ENCODE measurements at places on chromosomes 3 and 15.

DNA sequence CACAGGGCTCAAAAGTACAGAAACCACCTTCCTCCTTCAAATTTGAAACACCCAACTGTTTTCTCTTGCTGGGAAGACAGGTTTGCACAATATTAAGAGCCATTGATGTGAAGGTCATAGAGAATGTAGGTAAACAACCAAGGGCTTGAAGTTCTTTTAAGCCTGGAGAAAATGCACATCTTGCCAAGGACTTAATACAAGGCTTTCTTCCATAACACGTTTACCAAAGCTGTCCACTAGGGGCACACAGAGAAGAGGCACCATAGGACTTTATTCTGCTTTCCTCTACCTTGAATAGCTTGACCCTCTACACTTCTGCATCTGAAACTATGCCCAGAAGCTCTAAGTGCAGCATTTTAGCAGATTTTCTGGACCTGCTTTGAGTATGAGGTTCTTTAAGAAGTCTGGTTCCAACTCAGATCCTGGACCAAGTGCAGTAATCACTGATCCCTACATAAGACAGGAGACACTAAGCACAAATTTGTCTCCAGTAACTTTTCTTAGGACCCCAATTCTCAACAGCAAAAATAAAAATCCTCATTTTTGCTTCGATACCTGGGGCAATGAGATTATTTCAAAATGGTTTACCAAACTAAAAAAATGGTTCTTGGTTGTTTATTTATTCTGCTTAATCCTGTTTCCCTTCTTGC lies 138.0 kb downstream of the FBN1 start:
- DNase-seq, result no peak

DNA sequence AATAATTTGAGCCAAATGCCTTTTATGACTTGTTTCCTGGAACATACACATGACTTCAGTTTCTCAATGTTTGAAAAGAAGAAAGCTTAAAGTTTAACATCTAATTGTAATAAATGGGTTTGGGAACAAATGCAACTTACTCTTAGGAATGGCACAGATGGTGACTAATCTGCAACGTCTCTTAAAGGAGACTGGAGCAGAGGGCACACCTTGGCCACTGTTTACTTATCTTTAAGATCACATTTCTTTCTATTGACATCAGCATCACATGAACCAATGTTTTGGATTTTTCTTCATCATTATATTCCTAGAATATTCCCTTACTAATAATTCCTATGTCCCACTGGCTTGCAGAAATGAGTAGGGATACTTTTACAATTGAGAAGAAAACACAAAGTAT lies 229.5 kb downstream of the CHL1 start:
- DNase-seq, result no peak

- no peak for DNase-seq
Measured at GRCh38 chr3:11570251-11570650, 73.5 kb downstream of the VGLL4 start.

- DNase-seq, result no peak
Measured at GRCh38 chr15:34188711-34189110, 21.2 kb downstream of the KATNBL1 start.

GRCh38 chr15:28904541-28905315 lies 19.0 kb downstream of the APBA2 start:
- DNase-seq, result no peak

DNA sequence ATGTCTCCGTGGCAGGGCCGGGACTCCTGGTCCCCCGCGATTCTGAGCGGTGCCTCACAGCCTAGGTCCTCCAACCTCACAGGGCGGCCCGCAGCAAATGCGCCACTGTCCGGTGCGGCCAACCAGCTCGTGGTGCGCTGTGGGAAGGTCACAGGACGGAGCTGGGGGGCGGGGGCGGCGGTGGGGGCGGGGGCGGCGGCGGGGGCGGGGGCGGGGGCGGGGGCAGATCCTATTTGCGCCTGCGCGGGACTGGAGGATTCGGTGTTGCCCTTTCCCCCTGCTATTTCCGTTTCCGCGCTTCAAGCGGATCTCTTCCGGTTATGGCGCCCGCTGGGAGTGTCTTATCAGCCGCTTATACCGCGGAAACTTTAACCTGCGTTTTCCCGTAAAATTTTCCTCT lies 106.7 kb upstream of the SNRPN start:
- DNase-seq, result no peak

- no peak for DNase-seq
Measured at GRCh38 chr3:159583662-159584061, 405.0 kb upstream of the IL12A start.

GRCh38 chr15:87591042-87591441 lies 665.5 kb downstream of the NTRK3 start:
- no peak for DNase-seq

- DNase-seq, result no peak
Measured at GRCh38 chr3:59518283-59519055, 468.6 kb upstream of the CFAP20DC start.

DNA sequence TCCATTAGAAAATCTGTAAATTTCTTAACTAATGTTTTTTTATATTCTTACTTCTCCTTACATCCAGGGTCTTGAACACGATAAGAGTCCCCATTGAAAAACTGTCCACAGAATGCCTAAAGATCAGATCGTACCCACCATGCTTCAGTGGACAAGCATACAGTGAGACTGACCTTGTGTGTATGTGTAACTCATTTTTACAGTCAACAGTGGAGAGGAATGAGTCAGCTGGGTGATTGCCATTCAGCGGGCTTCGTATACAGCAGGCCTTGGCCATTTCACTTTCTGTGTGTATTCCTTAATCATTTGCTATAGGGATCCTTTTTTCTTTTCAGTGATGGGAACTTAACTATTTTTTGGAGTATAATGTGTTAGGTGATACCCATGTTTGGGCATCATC lies 10.6 kb downstream of the PARP14 start:
- DNase-seq, result no peak

DNA sequence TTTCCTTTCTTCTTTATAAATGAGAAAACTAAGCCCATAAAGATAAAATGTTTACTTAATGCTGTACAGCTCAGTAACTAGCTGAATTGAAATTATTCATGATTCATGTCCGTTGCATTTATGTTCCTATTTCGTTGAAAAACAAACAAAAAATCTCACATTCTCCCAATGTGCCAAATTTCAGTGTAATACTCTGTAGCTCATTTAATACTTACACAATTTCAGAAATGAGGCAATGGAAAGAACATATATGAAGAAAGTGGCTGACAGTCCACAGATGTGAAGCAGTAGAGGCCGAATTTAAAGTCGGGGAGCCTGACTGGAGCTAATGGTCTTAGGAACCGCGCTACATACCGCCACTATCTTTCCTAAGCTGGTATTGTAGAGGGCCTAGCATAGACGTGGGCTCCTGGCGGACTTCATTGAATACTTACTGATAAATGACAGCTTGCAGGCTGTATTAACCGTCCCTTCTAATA lies 651 bp downstream of the PLSCR2 start:
- DNase-seq, result no peak

DNA sequence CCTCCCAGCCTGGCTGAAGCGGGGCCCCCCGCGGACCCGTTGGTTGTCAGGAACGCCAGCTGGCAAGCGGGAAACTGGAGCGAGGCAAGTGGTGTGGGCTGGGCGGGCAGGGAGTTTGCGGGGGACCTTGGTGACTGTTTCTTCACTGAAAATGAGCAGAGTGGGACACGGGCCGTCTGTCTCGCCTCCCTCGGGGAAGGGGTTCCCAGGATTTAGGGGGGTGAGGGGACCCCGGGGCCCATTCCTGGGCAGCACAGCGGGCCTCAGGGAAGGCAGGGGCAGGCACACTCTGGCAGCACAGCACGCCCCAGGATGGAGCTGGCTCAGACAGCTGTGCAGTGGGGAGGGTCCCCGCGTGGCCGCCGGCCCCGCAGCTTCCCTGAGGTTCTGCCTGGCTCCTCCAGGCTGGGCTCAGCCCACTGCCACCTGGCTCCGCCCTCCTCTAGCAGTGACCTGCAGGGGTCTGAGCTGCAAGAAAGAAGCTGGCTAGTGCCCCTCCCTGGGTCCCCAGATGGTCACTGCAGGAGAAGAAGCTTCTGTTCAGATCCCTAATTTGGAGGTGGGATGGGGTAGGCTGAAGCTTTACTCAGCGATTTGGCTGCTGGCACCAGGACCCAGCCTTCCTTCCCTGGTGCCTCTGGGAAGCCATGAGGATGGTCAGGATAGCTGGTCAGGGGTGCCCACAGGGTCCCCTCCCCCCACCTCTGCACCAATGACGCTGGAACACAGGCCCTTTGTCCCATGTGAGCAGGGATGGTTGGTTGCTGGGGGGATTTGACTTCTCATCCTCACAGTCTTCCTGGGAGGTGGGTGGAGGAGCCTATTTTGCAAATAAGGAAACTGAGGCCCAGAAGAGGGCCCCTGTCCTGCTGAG lies 90.4 kb downstream of the TBC1D2B start:
- no peak for DNase-seq

- DNase-seq, result no peak
Measured at GRCh38 chr3:161540594-161540993, 44.0 kb downstream of the OTOL1 start.

- no peak for DNase-seq
Measured at GRCh38 chr15:85831415-85832113, 36.8 kb upstream of the KLHL25 start.

GRCh38 chr3:64318668-64319271 lies 93.5 kb upstream of the PRICKLE2 start:
- no peak for DNase-seq

DNA sequence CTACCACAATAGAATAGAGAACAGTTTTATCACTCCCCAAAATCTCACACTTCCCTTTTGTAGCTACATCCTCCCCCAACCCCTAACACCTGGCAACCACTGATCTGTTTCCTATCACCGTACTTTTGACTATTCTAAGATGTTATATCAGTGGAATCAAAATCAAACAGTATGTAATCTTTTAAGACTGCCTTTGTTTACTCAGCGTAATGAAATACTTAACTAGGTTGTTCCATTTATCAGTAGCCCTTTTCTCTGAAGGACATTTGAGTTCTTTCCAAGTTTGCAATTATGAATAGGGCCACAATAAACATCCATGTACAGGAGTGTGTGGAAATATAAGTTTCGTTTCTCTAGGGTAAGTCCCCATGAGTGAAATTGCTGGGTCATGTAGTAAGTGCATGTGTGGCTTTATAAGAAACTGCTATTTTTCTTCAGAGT lies 372.3 kb downstream of the SV2B start:
- DNase-seq, result peak; percentile 27

GRCh38 chr3:136250903-136251460 lies 842 bp downstream of the PCCB start:
- DNase-seq, result peak; percentile 65

GRCh38 chr3:170137986-170138385 lies 43.5 kb downstream of the PHC3 start:
- DNase-seq, result no peak

DNA sequence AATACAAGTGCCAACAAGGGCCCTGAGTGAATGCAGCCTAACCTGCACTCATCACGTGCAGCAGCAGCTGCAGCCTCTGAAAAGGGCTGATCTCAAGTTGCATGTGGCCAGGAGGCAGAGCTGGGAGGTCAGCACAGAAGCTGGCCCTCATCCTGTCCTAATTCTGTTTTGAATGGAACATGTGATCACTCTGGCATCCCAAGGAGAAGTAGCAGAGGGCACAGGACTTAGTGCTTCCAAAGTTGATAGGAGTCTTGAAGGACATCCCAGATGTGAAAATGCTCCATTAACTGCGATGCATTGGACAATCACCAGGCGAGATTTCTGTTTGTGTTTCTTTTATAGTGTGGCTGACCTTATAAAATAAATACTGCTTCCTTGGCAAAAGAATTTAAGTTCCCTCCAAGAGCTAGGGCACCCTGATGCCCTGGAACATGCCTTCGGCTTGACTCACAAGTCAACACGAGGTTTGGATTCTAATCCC lies 31.6 kb upstream of the STAG1 start:
- no peak for DNase-seq

DNA sequence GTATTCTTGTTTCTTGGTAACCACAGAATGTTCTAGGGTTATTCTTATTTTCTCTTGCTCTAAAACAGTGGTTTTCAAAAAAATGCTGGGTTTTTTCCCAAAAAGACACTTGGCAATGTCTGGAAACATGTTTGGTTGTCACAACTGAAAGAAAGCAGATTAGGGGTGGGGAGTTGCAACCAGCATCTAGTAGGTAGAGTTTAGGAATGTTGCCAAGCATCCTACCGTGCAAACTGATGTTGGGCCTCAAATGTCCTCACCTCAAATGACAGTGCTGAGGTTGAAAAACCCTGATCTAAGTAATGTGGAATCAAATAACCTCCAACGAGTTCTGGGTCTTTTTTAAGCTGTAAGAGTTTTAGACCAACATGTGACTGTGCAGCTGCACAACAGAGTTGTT lies 270.5 kb upstream of the STT3B start:
- no peak for DNase-seq

DNA sequence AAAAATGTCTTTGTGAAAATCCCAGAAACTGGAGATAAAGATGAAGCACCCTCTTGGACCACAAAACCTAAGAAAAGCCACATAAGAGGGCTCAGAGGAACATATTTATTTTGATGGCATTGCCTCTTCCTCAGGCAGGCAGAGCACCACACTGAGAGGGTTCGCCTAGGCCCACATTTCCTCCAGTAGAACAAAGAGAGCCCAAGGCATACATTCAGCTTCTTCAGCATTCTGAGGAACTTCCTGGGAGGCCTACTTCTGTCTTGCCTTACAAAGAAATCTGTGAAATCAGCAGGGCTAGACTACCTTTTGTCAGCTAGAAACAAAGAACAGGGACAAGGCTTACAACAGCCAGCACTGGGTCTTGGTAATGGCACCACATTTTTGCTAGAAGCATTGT lies 1325.3 kb downstream of the SI start:
- no peak for DNase-seq

DNA sequence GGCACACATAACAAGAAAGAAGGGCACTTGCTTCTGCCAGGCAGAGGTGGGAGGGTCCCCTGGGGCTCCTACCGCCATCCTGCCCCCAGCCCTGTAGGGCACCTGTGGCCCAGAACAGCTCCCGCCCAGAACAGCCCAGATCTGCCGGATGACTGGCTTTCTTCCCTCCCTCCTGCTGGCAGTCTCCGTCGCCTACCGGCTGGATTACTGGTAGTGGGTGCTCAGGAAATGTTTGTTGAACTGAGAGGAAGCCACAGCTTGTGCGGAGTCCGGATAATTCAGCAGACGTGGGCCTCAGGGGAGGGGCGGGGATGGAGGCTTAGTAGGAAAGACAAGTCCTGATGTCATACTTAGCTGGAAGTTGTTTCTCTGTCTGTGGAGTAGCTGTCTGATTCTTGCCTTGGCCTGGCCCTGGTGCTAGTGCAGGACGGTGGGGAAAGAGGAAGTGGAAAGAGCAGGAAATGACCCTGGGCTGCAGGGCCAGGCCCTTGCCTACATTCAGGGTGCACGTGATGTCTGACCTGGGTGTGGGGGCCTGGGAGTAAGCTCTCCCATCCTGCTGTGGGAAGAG lies 6.7 kb downstream of the CCDC9B start:
- DNase-seq, result no peak

GRCh38 chr15:75725719-75726607 lies 13.3 kb upstream of the CSPG4 start:
- DNase-seq, result no peak

- DNase-seq, result no peak
Measured at GRCh38 chr3:175851541-175851940, 992.4 kb downstream of the NAALADL2 start.

- no peak for DNase-seq
Measured at GRCh38 chr3:126356373-126357264, 589 bp downstream of the KLF15 start.
